ENCODE measurements at places on chromosomes 16 and 17. TPM values are rescaled to one million over a fixed set of nuclear protein-coding genes. Genes with fewer than 3 reads are reported as not detected.

RHBDL3 gene
- 1.9 TPM for total RNA-seq

DNA sequence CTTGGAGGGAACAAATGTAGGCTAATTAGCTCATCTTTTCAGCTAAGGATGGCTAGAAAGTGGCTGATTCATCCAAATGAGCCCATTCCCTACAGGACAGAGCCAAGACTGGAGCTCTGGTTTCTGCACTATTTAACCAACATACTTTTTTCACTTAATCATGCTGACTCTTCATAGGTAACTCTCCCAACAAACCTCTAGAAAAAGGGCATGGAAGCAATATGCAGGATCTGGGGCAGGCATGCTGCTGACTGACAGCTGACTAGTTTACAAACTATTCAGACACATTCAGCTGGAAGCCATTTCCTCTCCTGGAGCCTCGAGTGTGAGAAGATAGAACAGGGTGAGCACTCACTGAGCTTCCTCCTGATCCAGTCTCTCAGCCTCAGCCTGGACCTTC, 6.2 kb downstream of the BECN1 start:
- no peak for DNase-seq

DNA sequence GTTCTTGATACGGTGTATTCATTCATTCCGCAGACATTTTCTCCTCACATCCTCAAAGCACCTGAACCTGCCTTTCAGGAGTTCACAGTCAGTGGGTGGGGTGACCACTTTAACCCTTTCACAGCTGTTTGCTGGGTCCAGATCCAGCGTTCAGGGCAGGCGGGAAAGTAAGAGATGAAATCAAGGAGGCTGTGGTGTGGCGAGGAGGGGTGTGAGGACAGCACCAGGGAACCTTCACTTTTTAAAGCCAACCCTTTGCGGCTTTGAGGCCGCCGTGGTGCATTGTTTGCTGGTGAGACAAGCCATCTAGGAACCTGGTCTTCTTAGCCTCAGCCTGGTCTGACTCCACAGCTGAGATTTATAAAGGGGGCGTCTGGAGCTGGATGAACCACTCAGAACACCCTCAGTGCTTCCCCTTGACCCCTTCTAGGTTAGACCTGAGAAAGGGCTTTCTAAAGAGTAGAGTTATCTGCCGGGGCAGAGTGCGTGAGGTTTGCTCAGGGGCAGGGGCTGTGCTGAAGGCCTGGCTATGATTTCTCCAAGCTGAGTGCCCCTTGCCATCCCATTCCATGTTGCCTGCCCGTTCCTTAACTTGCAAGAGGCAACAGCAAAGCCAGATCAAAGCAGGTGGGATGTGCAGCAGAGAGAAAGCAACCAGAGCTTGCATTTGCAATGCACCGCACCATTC, 933 bp downstream of the CCR7 start:
- DNase-seq = no peak

DNA sequence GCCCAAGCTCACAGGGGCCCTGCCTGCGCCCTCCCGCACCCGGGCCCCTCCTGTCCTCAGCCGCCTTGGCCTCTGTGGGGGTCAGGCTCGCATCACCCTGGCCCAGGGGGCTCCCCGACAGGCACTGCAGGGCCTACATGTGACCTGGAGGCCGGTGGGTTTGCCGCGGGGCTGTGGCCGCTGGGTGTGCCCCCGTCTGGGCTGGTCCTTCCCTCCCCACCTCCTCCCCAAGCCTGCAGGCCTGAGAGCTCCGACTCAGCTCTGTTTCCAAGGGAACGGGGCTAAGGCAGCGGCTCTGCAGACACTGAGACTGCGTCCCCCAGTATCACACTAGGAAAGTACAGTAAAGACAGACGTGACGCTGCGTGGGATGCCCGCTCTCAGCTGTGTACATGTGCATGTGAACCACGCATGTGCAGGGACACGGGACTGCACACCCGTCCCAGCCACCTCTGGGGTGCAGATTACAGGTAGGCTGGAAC, 16.5 kb upstream of the WDR45B start:
- DNase-seq = no peak

KCNG4 gene
- total RNA-seq = 3.5 TPM

ICAM2 gene
- total RNA-seq = 0.71 TPM

CLEC10A gene
- not detected for total RNA-seq

DNA sequence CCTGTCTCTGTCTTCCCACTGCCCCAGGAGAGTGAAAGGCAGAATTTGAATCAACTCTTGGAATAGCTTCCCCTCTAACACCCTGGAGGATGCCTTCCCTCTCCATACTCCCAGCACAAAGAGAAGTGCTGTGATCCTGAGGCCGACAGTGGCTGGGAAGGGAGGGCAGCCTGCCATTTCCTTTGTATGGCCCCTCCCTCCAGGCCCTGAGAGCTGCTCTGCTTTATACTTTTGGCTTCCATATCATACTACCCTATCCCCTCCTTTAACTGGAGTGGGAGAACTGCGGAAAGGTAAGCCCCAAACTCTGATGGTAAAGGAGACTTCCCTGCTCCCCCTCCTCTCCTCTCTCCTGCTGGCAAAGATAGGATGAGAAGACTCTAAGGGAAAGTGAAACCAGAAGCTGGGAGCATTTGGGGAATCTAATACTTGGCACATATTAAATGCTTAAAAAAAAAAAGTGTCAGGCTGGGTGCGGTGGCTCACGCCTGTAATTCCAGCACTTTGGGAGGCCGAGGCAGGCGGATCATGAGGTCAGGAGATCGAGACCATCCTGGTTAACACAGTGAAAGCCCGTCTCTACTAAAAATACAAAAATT, 4.1 kb upstream of the MED24 start:
- DNase-seq = no peak

GRCh38 chr16:22144520-22144919, 17.8 kb upstream of the SDR42E2 start:
- DNase-seq = no peak

- DNase-seq = no peak
Measured at GRCh38 chr16:49349446-49350168, 24.0 kb upstream of the C16orf78 start.

CDK12 gene
- 40.7 TPM for total RNA-seq

CSH2 gene
- total RNA-seq = not detected

Data from SK-MEL-5 (cell line).